Progenitor cell of endocrine pancreas (in vitro differentiated cells): ENCODE measurements at places on chromosomes 1 and 21. TPM values are rescaled to one million over a fixed set of nuclear protein-coding genes. Genes with fewer than 3 reads are reported as not detected.

Gene SELL
- 0.16 and 0.69 TPM in 2 replicates for total RNA-seq

Gene RNF207
- total RNA-seq, result 50.5 and 55.4 TPM in 2 replicates

Gene UHMK1
- 21.5 and 22.9 TPM in 2 replicates for total RNA-seq

Gene ACTN2
- total RNA-seq, result 0.10 TPM in 1 of 2 replicates, not detected in the other

Gene SPATA6
- 24.3 and 24.7 TPM in 2 replicates for total RNA-seq

Gene FBLIM1
- total RNA-seq, result 101 and 105 TPM in 2 replicates

Gene LRRC38
- not detected in 2 replicates for total RNA-seq

Gene HSD11B1
- not detected in 2 replicates for total RNA-seq

Gene SPAG17
- total RNA-seq, result 13.4 and 14.9 TPM in 2 replicates

Gene SLC45A3
- total RNA-seq, result 8.4 and 8.6 TPM in 2 replicates

Gene PADI3
- not detected in 2 replicates for total RNA-seq

- no peaks in the 10 kb centered on the region for H3K4me1 ChIP-seq
- no peak overlapping the region for H3K27ac ChIP-seq
- DNase-seq, result no peak
- H3K27me3 ChIP-seq, result no peaks in the 10 kb centered on the region
Measured at GRCh38 chr1:172108161-172108893, 267.0 kb downstream of the DNM3 start.

GRCh38 chr1:147735423-147735822 lies 25.0 kb downstream of the GJA5 start:
- no peak overlapping the region for H3K27ac ChIP-seq
- H3K4me1 ChIP-seq, result peaks cover 17% of the 10 kb centered on the region
- peaks cover 24% of the 10 kb centered on the region for H3K27me3 ChIP-seq

GRCh38 chr21:36422279-36423098 lies 37.3 kb downstream of the CHAF1B start:
- peak; percentile 28 for DNase-seq
- no peak overlapping the region for H3K4me3 ChIP-seq
- no peaks in the 10 kb centered on the region for H3K36me3 ChIP-seq
- no peak overlapping the region for H3K27ac ChIP-seq
- H3K4me1 ChIP-seq, result peaks cover 3% of the 10 kb centered on the region
- H3K27me3 ChIP-seq, result no peaks in the 10 kb centered on the region

- H3K4me1 ChIP-seq, result peaks cover 7% of the 10 kb centered on the region
- H3K27me3 ChIP-seq, result peaks cover 13% of the 10 kb centered on the region
- H3K36me3 ChIP-seq, result no peaks in the 10 kb centered on the region
- DNase-seq, result peak; percentile 77
- no peak overlapping the region for H3K27ac ChIP-seq
- no peak overlapping the region for H3K4me3 ChIP-seq
Measured at GRCh38 chr1:2046174-2046917, 3.9 kb upstream of the PRKCZ start.

- H3K4me3 ChIP-seq, result no peak overlapping the region
- peak; percentile 6 for DNase-seq
- H3K27me3 ChIP-seq, result peaks cover 10% of the 10 kb centered on the region
- H3K27ac ChIP-seq, result no peak overlapping the region
- no peaks in the 10 kb centered on the region for H3K36me3 ChIP-seq
Measured at GRCh38 chr21:45253180-45253579, 34.5 kb downstream of the POFUT2 start.

- no peak overlapping the region for H3K27ac ChIP-seq
- H3K4me3 ChIP-seq, result no peak overlapping the region
- no peak for DNase-seq
Measured at GRCh38 chr1:220872296-220872695, 6.9 kb upstream of the HLX start.

GRCh38 chr1:3349161-3349967 lies 105.1 kb upstream of the ARHGEF16 start:
- no peaks in the 10 kb centered on the region for H3K27me3 ChIP-seq
- H3K4me3 ChIP-seq, result no peak overlapping the region
- H3K4me1 ChIP-seq, result peaks cover 40% of the 10 kb centered on the region
- peak overlapping the region; percentile 92 for H3K27ac ChIP-seq
- DNase-seq, result no peak

DNA sequence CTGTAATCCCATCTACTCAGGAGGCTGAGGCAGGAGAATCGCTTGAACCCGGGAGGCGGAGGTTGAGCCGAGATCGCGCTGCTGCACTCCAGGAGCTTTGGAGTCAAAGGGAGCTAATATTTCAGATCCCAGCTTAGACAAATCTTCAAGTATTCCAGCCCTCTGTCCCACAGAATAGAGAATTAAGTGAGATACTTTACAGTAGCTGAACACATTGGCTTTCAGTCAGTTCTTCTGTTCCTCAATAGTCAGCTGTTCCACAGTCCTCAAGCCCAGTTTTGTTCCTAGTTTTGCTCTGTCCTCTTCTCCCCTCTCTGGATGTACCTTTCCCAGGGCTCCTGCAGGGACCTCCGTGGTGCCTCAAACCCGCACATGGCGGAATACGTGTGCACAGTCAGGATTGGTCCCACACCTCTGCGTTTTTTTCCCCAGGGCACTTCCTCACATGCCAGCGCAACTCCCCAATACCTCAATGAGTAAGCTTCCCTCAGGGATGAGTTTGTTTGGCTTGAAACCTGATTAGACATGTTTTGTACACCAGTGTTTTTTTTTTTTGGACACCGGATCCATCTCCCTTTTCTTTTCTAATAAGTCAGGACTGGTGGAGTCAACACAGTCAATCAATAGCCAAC lies 1.2 kb downstream of the MFN2 start:
- H3K36me3 ChIP-seq, result peaks cover 11% of the 10 kb centered on the region
- peaks cover 21% of the 10 kb centered on the region for H3K4me1 ChIP-seq
- peak overlapping the region; percentile 98 for H3K27ac ChIP-seq
- no peak for DNase-seq
- H3K4me3 ChIP-seq, result peak overlapping the region; percentile 97
- H3K27me3 ChIP-seq, result no peaks in the 10 kb centered on the region

GRCh38 chr1:206785182-206785765 lies 13.0 kb upstream of the IL10 start:
- H3K27me3 ChIP-seq, result peaks cover 20% of the 10 kb centered on the region
- H3K27ac ChIP-seq, result no peak overlapping the region
- no peak overlapping the region for H3K4me3 ChIP-seq
- H3K36me3 ChIP-seq, result no peaks in the 10 kb centered on the region
- H3K4me1 ChIP-seq, result no peaks in the 10 kb centered on the region

GRCh38 chr1:212712451-212713303 lies 13.0 kb upstream of the BATF3 start:
- peaks cover under 1% of the 10 kb centered on the region for H3K4me1 ChIP-seq
- no peak for DNase-seq
- peaks cover 36% of the 10 kb centered on the region for H3K27me3 ChIP-seq
- H3K4me3 ChIP-seq, result no peak overlapping the region
- no peaks in the 10 kb centered on the region for H3K36me3 ChIP-seq

DNA sequence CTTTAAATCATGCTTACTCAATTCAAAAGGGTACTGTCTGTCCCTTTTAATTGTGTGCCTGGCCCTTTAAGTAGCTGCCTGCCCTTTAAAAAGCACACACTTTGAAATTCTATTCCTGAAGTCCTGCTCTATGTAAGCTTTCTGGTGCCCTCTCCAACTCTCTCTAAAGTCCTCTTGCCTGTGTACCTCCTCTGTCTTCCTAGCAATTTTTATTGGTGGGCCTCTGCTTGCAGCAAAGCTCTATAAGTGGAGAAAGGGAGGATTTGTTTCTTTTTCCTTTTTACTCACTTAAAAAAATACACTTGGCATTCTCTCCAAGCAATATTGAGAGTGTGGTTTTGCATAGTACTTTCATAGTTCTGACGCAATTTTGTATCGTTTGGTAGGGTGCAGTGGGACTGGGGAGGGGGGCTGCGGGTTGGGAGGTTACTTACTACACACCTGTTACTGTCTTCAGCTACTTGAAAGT lies 135.4 kb downstream of the LMO4 start:
- no peak overlapping the region for H3K4me3 ChIP-seq
- no peak overlapping the region for H3K27ac ChIP-seq
- no peaks in the 10 kb centered on the region for H3K36me3 ChIP-seq
- no peaks in the 10 kb centered on the region for H3K27me3 ChIP-seq
- peaks cover 11% of the 10 kb centered on the region for H3K4me1 ChIP-seq
- no peak for DNase-seq

- H3K4me1 ChIP-seq, result peaks cover 4% of the 10 kb centered on the region
- no peaks in the 10 kb centered on the region for H3K27me3 ChIP-seq
- no peaks in the 10 kb centered on the region for H3K36me3 ChIP-seq
Measured at GRCh38 chr21:18007121-18007520, 188.0 kb upstream of the C21orf91 start.

DNA sequence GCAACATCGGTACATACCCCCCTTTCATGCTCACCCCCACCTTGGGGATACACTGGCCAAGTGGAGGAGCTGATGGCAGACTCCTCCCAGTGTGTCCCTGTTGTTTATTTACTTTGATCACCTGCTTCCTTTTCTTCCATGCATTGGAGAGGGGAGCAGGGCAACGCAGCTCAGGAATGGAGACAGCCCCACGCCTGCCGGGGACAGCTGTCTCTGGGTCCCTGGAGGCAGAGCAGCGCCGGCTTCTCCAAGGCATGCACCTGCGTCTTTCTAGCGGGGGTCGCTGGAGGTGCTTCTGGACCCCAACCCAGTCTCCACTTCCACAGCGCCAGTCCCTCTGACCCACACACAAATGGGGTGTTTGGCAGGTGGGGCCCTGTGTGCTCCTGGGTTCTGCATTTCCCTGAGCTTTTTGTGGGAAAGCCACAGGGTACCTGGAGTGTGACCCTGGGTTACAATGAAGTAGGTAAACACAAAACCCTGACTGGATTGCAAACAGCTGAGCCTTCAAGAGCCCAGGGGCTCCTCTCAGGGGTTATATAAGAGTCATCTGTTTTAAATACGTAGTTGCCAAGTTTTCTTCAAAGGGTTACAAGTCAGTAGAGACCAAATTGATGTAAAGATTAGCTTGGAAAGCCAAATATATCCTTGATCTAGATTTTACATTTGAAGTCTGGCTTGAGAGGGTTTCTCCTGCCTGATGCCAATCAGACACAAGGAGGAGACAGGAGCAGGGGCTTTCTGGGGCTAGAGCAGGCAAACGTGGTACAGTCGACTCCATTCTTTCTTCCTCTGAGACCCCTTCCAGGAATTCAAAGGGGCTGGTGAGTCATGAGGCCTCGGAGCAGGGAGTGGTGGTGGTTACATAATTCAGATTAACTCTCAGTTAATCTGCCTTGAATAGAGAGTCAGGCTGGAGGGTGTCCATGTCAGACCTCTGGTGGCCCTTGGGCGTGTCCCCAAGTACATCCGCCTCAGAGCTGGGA lies 4.5 kb downstream of the AJAP1 start:
- peaks cover 61% of the 10 kb centered on the region for H3K27me3 ChIP-seq
- no peak for DNase-seq
- H3K36me3 ChIP-seq, result no peaks in the 10 kb centered on the region
- no peak overlapping the region for H3K4me3 ChIP-seq

GRCh38 chr1:87887100-87887499 lies 558.4 kb downstream of the LMO4 start:
- DNase-seq, result no peak
- H3K4me1 ChIP-seq, result peaks cover 3% of the 10 kb centered on the region
- H3K4me3 ChIP-seq, result no peak overlapping the region
- H3K27me3 ChIP-seq, result peaks cover 3% of the 10 kb centered on the region

DNA sequence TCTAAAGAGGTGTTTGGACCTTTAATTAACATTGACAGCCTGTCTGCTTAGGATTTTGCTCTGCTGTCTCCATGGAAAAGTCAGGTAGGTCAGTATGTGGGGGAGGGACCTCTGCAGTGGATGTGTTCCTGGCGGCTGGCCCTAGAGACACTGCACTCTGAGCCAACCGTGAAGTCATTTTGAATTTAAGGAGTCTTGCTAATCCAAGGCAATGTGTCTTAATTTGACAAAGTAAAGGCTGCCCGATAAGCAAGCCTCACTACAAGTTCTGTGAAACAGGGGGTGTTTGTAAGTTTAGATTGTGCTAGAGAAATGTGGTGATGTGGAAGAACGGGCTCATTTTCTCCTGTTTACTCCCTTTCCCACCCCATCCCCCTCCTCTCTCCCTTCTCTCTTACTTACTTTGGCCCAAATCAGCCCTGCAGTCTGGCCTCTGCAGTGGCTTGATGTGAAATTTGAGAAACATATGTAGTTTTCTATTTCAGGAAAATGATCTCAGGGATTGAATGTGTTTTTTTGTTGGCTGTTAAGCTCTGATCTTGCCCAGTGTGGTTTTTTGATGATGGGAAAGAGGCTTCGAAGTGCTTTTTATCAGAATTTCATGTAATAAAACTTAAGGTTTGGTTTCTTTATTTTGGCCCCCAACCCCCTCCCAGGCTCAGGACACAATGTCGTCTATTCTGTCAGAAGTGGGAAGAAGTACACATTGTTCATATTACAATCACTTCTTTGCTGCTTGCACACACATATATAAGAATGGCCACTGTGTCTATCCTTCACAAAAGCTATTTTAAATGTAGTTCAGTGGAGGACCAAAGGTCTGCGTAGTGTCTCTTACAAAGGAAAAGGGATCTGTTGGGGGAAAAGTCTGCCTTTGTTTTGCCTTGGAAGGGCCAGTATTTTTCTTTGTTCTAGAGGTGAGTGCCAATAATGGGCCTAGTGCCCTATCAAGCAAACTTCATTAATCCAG lies 96.6 kb downstream of the FGGY start:
- H3K27me3 ChIP-seq, result no peaks in the 10 kb centered on the region
- peak overlapping the region; percentile 60 for H3K4me3 ChIP-seq
- no peak for DNase-seq
- H3K27ac ChIP-seq, result peak overlapping the region; percentile 95
- peaks cover 32% of the 10 kb centered on the region for H3K4me1 ChIP-seq

DNA sequence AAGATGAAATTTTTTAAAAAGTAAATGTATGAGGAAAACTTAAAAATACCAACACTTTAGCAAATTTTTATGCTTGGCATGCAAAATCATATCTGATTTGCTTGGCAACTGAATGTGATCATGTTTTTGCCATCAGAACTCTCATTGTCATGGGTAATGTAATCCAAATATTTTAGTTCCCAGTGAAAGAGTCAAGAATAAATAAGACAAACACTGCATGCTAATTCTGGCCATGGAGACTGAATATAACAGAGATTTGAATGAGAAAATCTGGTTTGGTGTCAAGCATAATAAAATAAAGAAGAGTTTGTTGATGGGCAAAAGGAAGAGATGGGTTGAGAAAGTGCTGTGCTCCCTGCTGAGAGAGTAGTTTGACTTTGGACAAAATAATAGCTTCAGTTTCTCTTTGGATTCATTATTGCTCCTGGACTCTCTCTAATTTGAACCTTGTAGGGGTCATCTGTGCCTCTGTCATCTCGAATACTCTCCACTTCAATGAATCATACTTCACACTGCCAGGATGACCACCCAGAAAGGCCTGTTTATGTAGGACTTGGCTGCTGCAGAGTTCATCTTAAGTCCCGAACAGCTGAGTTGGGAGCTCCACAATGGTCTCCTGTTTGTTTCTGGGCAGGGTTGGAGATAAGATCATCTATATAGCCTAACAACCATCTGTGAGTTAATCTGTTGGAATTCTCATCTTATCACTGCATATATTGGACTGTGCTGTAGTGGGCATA lies 34.4 kb downstream of the ADAMTS1 start:
- peaks cover 12% of the 10 kb centered on the region for H3K4me1 ChIP-seq
- H3K27ac ChIP-seq, result no peak overlapping the region
- no peak for DNase-seq
- H3K36me3 ChIP-seq, result no peaks in the 10 kb centered on the region
- H3K4me3 ChIP-seq, result no peak overlapping the region

- DNase-seq, result no peak
- no peak overlapping the region for H3K27ac ChIP-seq
- H3K4me1 ChIP-seq, result peaks cover 4% of the 10 kb centered on the region
- no peaks in the 10 kb centered on the region for H3K36me3 ChIP-seq
- peaks cover 3% of the 10 kb centered on the region for H3K27me3 ChIP-seq
- no peak overlapping the region for H3K4me3 ChIP-seq
Measured at GRCh38 chr1:153362187-153362775, 4.6 kb downstream of the S100A9 start.

- H3K27me3 ChIP-seq, result no peaks in the 10 kb centered on the region
- no peak overlapping the region for H3K27ac ChIP-seq
- DNase-seq, result no peak
- H3K4me3 ChIP-seq, result no peak overlapping the region
- no peaks in the 10 kb centered on the region for H3K4me1 ChIP-seq
Measured at GRCh38 chr1:168535536-168535935, 8.3 kb downstream of the XCL2 start.
